ENCODE measurements at places on chromosomes 12 and 14.

DNA sequence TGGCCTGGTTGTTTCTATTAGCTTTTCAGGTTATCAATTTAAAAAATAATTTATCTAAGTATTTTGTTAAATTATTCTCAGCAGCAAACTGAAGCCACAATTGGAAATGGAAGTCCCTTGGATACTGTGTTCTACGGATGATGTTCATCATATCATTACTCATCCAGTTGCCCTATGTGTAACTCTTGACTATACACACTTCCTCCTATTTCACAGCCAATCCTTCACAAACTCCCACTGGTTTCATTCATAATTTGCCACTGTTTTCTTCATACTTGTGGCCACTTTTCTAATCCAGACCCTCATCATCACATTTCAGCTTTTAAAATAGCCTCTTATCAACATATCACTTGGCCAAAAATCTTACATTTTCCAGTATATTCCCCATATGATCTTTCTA, 84.0 kb downstream of the CATSPERB start:
- DNase-seq, result no peak

DNA sequence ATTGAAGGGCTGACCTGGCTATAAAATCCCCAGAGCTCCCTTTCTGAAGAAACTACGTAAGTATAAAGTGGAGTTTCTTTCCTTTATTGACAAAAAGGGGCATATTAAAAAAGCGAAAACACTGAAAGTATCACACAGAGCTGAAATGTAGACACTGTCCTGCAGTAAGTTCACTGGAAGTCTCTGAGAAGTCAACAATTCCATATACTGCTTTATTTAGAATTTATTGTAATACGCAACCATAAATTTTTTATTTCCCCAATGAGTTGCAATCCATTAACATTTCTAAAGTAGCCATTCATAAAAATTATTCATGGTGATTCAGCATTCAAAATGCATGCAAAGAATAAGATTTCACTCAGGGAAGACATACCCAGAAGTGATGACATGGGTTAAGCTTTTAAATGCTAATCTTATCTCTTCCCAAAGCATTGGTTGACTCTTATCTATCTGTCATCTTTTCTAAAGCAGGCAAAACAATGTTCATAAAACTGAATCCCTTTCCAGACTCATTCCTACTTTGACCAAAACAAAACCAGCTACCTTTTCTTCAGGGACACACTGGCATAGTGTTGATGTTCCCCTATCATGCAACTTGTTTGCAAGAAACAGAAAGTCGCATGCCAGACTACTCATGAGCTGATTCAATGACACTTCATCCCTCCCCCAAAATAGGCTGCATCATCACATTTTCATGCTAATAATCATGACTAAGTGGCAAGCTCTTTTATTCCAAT, 17.3 kb downstream of the KITLG start:
- DNase-seq, result no peak

GRCh38 chr12:116204169-116204568, 73.3 kb downstream of the MED13L start:
- no peak for DNase-seq

DNA sequence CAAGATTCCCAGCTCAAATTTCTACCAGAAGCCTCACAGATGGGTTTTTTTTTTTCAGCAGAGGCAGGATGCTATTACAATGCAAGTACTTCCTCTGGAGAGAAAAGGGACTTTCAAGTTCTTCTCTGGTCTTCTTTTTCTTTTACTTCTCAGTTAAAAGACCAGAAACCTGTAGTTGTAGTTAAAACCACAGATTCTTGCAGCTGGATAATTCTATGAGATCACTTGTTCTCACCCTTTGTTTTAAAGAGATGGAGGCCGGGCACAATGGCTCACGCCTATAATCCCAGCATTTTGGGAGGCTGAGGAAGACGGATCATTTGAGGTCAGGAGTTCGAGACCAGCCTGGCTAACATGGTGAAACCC, 47.6 kb upstream of the OVCH1 start:
- DNase-seq, result no peak

- DNase-seq, result no peak
These were observed 21.6 kb downstream of the CORO1C start for GRCh38 chr12:108709697-108710096.

DNA sequence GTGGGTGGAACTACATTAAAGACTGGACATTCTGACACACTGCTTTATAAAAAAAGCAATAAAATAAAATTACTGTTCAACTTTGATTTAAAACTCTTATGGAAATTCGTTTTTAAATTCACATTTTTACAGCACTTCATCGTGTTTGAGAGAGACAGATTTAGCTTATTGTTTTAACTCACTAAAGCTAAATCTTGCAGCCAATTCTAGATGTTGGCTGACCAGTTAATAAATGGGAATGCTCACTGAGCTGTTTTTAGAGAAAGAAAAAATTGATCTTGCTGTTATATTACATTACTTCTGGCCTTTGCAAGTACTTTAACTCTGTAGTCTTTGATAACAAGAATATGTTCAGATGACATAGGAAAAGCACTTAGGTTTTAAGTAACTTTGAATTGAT, 157.1 kb downstream of the PLCZ1 start:
- no peak for DNase-seq

- DNase-seq, result no peak
These were observed 450 bp downstream of the SINHCAF start for GRCh38 chr12:31325524-31325875.

GRCh38 chr14:102913341-102914211, 8.9 kb upstream of the AMN start:
- no peak for DNase-seq

- no peak for DNase-seq
These were observed 135.8 kb upstream of the VRK1 start for GRCh38 chr14:96661244-96661969.
